ENCODE measurements at places on chromosomes 3 and 15.

- no peak for DNase-seq
- no peaks in the 10 kb centered on the region for H3K36me3 ChIP-seq
- H3K27ac ChIP-seq: peak overlapping the region; percentile 77
- no peaks in the 10 kb centered on the region for H3K27me3 ChIP-seq
- peaks cover 22% of the 10 kb centered on the region for H3K4me1 ChIP-seq
Observed at GRCh38 chr3:29694783-29695182, 413.9 kb downstream of the RBMS3 start.

DNA sequence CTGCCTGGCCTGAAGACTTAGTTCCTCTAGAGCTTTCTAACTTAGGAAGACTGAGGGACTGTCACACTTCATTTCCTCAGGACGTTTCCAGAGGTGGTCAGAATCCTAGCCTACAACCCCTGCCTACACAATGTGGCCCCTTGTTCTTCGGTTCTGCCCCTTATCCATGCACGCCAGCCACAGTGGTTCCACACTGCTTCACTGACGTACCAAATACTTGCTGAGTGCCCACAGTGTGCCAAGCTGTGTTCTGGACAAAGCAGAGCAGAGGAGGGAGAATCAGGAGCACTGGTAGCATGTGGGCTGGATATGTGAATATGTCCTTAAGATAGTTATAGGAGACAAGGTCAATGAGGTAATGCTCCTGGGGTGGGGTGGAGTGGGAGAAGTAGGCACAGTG, 70.5 kb upstream of the SAMMSON start:
- no peak for DNase-seq
- no peak overlapping the region for H3K4me3 ChIP-seq
- peaks cover 8% of the 10 kb centered on the region for H3K4me1 ChIP-seq
- H3K27me3 ChIP-seq: no peaks in the 10 kb centered on the region

DNA sequence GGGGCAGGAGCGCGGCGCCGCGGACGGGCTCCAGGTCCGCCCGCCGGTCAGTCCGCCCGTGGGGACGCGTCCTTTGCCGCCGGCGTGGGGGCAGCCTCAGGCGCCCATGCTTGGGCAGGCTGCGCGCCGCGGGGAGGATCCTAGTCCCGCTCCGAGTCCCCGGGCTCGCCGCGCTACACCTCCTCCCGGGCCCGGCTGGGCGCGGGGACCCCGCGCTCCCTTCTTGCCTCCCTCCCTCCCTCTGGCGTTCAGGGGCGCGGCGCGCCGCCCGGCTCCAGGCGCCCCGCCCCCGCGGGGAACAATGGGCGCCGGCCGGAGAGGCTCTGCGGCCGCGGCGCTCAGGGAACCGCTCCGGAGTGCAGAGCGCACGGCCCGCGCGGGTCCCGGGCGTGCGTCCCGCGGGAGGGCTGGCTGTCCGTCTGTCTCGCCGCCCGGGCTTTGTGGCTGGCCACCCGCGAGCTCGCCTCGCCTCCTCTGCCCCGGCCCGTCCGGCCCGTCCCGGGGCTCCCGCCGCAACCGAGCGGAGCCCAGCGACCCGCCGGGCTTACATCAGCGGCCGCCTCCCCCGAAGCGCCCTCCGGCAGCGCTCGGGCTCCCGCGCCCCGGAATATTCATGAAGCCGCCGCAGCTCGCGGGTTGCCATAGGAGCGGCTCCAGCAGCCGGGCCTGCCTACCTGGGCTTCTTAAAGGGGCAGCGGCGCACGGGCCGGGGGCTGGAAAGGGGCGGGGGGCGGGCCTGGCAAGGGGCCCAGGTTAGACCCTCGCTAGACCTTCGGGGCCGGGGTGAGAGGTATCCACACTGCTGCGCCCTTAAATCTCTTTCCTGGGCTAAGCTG, at the start of gene HCN4:
TSS of gene HCN4 (minus strand) at position 658 of the 836 bp plus-strand sequence. CDS start 688 bp downstream, outside the sequence.
- H3K36me3 ChIP-seq: no peaks in the 10 kb centered on the region
- H3K4me1 ChIP-seq: peaks cover 18% of the 10 kb centered on the region
- no peak within 1 kb of the TSS for H3K27ac ChIP-seq
- H3K4me3 ChIP-seq: peak within 1 kb of the TSS; percentile 50
- peaks cover 96% of the 10 kb centered on the region for H3K27me3 ChIP-seq

GRCh38 chr3:112489674-112490479, 9.4 kb downstream of the BTLA start:
- H3K4me3 ChIP-seq: no peak overlapping the region
- H3K27me3 ChIP-seq: no peaks in the 10 kb centered on the region
- DNase-seq: no peak
- no peaks in the 10 kb centered on the region for H3K4me1 ChIP-seq
- no peak overlapping the region for H3K27ac ChIP-seq

GRCh38 chr3:108863799-108864135, 41.2 kb downstream of the TRAT1 start:
- no peak overlapping the region for H3K27ac ChIP-seq
- H3K27me3 ChIP-seq: no peaks in the 10 kb centered on the region
- no peaks in the 10 kb centered on the region for H3K4me1 ChIP-seq
- DNase-seq: no peak

Measured in suprapubic skin (tissue), 4 donors.